ENCODE measurements at places on chromosomes 3 and 15.
A peak's percentile ranks its signal among the peaks of the same experiment; 100 is the strongest.

- no peak for DNase-seq
Observed at GRCh38 chr3:8369638-8370037, 132.0 kb upstream of the LMCD1 start.

DNA sequence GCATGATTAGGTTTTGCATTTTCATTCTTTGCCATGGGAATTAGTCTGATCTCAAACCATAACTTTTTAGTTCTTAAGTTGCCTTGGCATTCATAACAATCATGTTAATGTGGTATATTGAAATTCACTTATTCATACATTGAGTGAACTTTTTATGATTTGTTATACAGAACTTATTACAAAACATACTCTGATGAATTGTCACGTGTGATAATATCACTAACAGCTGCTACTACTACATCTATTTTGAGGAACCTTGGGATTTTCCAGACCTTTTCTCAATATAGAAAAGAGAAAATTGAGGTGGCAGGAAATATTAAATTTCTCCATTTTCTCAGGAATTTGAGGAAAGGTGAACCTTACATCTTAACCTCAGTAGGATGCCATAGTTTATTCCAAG is 9.2 kb downstream of the LXN start:
- DNase-seq: no peak

- DNase-seq: no peak
Observed at GRCh38 chr3:3772338-3772737, 26.9 kb upstream of the LRRN1 start.

DNA sequence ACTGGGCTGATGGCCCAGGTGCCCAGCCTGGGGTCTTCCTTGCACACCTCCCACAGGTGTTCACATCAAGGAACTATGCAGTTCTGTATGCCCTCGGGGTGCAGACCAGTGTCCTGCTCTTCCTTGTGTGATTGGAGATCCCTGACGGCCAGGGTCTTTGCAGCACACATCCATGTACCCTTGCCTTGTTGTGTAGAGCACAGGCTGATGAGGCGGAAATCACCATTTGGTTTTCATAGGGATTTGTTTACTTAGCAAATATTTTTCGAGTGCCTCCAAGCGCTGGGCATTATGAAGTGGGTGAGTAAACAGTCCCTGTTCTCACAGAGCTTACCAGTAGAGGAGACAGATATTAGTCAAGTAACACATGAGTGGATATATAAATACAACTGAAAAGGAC is 209.3 kb upstream of the UMPS start:
- no peak for DNase-seq

DNA sequence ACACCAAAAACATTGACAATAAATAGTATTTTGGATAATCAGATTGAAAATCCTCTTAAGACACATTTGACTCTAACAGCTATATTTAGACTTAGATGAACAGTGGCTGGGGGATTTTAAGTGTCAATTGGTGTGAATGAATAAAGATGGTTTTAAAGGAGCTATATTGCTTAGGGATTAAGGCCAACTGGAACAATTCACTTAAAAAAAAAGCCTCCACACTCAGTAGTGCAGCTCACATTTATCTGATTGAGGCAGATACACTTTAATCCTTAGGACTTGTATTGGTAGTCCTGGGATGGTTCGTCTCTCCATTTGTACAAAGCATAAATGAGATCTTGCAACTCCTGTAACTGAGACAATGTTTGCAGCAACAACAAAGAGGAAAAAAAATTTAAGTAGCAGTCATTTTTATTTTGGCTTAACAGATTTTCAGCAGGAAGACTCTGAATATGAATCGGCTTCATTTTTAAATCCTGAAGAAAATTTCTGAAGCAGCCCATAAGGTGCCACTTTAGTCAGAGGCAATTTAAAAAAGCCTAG is 112.0 kb downstream of the UACA start:
- DNase-seq: no peak

DNA sequence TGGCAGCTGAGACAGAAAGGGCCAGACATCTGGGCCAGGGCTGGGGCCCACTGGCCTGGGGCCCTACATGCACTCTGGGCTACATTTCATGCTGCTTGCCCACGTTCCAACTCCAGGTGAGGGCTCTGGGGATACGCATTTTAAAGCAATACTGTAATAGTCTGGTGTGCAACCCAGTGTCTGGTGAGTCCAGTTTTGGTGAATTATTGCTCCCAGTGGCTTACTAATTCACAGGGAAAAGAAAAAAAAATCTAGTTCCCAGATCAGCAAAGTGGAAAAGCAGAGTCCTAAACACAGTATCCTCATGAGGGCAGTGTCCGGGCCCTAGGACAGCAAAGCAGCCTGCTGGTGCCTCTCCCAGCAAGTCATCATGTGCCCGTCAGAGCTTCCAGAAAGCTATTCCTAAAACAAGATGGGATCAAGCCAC is 82.4 kb downstream of the CCNL1 start:
- no peak for DNase-seq

DNA sequence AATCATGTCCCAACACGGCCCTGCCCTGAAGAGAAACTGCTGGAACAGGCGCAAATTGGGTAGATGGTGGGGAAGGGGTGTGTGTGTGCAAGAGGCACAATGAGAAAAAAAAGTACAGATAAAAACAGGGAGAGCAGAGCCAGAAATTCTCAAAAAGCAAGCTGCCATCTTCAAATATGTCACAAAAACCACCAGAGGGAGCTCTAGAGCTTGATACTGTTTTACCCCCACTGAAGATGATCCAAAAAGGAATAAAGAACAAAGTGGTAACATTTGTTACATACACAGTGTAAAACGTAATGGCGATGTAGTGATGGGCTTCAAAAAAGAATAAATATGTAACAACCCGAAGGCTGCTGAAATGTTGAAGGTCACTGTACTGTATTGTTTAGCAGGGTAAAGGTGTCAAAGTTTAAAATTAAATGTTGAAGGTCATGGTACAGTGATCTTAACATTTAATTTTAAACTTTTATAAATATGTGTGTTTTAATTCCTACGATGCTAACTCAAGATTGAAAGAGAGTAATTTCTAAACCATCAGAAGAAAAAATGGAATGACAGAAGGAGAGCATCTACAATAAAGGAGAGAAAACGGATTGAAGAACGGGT is 6.0 kb downstream of the SNRPA1 start:
- DNase-seq: peak; percentile 57

GRCh38 chr3:134718726-134719125 is 67.9 kb upstream of the KY start:
- DNase-seq: no peak

- DNase-seq: no peak
Observed at GRCh38 chr3:8574040-8574669, 70.4 kb downstream of the SSUH2 start.

DNA sequence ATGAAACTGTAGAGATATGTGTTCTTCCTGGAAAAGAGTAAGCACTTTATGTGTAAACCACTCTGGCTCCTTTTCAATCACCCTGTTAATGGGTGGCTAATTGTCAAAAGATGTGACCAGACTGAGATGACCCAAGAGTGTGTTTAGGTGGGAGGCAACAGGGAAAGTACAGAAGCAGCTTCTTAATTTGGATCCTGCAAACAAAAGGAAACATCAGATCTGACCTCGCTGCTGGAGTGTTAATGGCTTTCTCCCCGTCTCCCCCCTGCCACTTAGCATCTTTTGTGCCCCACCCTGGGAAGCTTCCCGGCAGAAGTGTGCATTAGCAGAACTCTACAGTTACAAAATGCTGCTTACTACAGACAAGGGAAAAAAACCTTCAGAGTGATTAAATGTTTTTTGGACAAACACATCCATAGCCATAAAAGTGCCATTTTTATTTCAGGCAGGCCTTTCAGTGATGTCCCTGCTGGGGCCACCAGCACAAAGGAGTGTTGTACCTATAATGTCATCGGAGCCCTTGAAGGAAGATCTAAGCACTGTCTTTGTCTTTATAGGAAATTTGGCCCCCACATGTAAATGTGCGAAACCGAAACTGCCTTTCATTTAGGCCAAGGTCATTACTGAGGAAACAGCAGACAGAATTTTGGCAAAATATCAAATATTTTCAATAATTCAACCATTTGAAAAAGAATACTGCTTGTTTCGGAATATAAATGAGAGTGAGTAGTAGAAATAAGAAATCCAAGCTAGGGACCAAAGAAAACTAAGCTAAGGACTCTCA is 311.0 kb downstream of the WDR72 start:
- DNase-seq: no peak

GRCh38 chr15:89740137-89740536 is 10.9 kb downstream of the MESP1 start:
- peak; percentile 85 for DNase-seq

- DNase-seq: no peak
Observed at GRCh38 chr3:54014067-54014466, 108.3 kb upstream of the CACNA2D3 start.

- no peak for DNase-seq
Observed at GRCh38 chr3:8069471-8069870, 432.2 kb upstream of the LMCD1 start.

DNA sequence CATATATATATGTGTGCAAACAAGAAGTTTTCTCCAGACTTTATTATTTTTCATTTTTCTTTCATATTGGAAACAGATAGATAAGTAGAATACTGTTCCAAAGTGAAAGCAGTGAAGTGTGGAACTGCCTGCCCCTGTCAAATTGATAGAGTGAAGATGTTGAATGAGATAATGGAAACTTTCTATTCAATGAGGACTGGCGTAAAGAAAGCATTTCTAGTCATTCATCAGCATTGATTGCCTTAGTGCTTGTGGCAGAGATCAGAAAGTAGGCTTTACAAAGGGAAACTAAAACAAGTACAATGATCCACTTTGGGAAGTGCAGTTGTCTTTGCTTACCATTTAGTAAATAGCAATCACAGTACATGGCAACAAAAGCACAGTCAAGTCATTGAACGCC is 300.0 kb downstream of the CADM2 start:
- no peak for DNase-seq

- DNase-seq: no peak
Observed at GRCh38 chr15:68638953-68639515, 60.2 kb downstream of the CORO2B start.

DNA sequence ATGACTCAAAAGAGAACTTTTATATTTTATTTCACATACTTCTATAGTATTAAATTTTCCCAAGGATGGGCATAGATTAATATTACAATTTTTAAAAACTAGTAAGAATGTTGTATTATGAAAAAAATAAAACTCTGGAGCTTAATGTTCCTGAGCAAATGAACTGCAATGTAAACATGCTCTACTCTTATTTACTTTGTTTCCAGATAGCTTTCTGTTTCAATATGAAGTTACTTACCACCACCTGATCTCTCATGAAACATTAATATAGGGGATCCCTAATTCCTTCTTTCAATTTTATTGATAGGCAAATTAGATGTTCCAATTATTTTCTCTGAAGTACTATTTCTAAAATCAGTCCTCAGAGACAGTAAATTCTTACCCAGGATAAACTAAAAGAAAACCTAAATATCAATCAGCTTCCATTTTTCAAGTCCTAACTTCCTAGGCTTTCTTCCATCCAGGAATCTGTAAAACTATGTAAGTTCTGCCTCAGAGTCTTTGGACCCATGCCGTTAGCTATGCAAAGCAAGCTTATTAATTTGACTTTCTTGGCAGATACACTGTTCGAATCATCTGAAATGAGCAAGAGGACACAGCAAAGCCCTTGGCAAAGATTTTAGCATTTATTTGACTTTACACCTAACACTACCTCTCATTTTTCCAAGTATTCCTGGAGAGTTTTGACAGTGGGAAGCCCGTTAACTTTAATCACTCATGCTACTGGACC is 93.2 kb downstream of the PLCH1 start:
- DNase-seq: no peak

- peak; percentile 81 for DNase-seq
Observed at GRCh38 chr15:48285329-48286214, 45.7 kb upstream of the DUT start.

DNA sequence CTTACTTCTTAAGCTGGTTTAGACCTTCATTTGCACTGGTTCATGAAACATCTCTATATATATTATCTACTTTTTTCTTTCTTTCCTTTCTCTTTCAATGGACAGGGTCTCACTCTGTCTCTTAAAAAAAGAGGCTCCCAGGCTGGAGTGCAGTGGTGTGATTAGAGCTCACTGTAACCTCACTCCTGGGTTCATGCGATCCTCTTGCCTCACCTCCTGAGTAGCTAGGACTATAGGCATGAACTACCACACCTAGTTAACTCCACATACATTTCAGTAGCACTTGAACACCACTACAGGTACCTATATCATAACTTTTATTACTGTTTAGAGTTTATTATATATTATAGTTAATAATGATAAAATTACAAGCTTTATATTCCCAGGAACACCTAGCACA is 117.1 kb upstream of the UBP1 start:
- no peak for DNase-seq

DNA sequence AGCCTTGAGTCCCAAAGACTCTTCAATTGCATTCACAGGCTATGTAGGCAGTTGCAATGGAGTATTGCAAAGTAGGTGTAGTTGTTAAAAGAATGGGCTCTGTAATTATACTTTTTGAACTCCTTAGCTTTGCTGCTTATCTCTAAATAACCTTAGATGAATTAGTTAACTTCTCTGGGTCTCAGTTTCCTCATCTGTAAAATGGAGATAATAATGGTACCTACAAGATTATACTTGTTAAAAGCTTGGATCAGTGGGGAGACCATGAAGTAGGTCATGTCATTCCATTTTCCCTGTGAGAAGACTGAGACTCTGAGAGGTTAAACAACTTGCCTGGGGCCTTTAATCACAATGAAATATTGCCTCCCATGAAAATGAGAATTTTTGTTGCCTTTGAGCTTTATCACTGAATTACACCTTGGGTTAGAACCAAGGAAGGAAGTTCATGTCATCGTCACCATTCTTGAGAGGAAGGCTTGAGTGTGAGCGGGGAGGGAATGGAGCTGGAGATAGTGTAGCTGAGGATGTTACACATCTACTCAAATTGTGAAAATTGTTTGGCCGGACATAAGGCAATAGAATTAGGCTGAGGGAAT is 38.1 kb downstream of the CTDSPL start:
- DNase-seq: no peak

DNA sequence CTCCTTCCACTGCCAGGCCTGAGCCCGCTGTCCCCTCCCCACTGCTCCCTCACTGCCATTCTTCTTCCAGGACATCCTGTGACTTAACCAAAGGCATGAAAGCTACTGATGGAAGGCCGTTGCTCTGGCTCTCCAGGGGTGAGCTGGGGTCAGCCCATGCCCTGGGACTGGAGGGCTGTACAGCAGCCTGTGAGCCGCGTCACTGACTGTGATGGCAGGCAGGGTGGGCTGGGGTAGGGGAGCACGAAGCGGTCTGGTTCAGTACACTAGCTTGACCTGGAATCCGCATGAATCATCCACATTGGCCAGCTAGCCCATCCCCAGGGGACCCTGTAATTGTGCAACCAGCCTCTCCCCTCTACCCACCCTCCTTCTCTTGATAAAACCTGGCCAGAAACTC is 30.8 kb downstream of the CORO2B start:
- no peak for DNase-seq

DNA sequence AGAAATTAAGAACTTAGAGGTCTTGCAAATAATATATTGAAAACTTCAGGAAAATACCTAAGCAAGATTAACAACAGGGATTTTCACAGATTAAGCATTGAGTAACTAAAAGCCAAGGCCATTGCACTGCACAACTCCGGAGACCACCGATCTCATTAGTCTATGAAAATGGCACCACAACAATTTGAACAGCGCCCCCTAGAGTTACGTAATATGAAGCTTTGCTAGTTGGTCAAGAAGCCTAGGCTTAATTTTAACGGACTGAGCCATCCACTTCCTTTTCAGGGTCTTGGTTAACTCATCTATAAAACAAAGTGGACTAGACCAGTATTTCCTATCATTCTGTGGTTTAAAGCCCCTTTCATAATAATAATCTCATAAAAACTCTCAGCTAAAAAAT is 24.8 kb downstream of the TMEM212 start:
- peak; percentile 21 for DNase-seq

- DNase-seq: no peak
Observed at GRCh38 chr15:52436981-52437380, 91.7 kb downstream of the MYO5A start.
